Suppressor macrophage treated with lipopolysaccharide for 1 hour (primary cell): ENCODE measurements at places on chromosomes 7 and 10.
A peak's percentile ranks its signal among the peaks of the same experiment; 100 is the strongest.

DNA sequence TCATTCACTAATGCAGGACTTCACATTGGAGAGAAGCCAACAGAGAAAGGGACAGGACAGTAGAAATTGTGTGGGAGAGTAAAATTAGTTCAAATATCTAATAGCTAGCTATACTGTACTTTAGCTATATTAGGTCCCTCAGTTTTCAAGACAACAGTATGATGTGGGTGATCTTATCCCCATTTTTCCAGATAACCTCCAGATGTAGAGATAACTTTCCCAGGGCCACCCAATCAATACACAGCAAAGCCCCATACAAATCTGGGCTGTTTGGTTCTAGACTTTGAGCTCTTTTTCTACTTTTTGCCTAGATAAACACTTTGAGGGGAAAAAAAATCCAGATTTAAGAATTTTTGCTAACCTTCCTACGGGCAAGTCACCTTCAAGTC lies 482 bp upstream of the CLDN12 start:
- no peak for DNase-seq

- no peak for DNase-seq
Measured at GRCh38 chr7:158816271-158816670, 13.0 kb downstream of the ESYT2 start.

DNA sequence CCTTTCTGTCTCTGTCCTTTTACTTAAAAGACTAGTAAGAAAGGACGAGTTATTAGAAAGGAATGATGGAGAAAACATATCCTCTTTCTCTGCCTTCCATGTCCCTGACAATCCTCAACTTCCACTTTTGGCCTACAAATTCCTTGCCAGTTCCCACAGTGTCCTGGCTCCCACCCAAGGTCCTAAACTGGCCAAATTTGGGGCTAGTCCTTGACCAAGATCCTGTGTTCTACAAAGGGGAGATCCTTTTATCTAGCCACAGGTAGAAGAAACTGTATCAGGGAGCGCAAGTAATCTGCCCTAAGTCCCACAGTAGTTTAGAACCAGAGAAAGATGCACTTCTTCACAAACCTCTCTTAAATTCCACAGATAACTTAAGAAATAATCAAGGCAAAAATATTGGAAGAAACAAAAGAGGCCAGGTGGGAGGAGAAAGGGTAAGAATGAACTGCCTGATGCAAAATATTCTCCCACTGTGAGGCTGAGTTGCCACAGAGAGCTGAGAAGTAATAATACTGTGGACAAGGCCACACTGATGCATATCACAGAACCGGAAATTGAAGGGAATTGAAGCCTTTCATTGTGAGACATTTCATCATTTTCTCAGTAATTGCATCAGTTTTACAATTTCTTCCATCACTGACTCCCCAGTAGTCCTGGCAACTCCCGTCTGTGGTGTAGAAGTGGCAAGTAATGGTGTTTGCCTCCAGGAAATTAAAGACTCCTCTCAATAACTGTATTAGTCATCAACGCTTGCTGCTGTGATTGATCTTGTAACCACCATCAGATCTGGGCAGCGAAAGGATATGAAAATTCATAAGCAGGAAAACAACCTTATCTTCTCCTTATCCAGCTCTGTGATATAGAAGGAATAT lies 47.2 kb downstream of the DNAJC12 start:
- DNase-seq: peak; percentile 61

- no peak for DNase-seq
Measured at GRCh38 chr7:88200789-88201188, 19.0 kb downstream of the SRI start.

GRCh38 chr7:27113991-27114769 lies 11.7 kb upstream of the HOXA2 start:
- no peak for DNase-seq

DNA sequence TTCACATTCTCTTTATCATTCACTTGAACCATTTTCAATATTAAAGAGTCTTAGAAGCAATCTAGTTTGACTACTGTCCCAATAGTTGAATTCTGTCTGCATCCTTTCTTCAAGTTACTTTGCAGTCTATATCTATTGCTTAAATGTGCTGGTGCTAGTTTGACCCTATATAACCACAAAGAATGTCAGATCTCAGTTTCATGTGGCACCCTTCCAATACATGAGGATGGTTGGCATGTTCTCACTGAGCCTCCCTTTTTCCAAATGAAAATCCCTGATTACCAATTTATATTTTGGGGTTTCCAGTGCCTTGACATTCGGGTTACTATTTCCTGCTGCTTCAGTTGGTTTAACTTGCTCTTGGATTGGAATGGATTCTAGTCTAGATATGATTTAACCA lies 292.7 kb downstream of the EXOC4 start:
- no peak for DNase-seq

DNA sequence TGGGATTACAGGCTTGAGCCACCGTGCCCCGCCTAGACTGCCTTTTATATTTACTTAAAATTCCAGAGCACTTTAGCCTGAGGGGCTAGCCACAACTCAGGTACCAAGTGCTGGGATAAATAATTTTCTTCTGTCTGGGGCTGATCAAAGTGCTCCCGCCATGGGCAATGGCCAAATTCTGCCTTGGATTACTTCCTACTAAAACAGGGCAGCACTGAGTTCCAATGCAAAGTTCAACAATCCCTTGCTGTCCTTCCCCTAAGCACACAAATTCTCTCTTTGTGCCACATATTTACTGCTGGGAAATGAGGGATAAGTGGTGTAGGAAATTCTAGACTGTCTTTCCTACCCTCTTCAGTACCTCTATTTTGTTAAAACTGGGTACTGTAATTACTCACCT lies 34.4 kb upstream of the ZNF92 start:
- DNase-seq: no peak

- DNase-seq: no peak
Measured at GRCh38 chr10:42878821-42879195, 96.2 kb downstream of the BMS1 start.

DNA sequence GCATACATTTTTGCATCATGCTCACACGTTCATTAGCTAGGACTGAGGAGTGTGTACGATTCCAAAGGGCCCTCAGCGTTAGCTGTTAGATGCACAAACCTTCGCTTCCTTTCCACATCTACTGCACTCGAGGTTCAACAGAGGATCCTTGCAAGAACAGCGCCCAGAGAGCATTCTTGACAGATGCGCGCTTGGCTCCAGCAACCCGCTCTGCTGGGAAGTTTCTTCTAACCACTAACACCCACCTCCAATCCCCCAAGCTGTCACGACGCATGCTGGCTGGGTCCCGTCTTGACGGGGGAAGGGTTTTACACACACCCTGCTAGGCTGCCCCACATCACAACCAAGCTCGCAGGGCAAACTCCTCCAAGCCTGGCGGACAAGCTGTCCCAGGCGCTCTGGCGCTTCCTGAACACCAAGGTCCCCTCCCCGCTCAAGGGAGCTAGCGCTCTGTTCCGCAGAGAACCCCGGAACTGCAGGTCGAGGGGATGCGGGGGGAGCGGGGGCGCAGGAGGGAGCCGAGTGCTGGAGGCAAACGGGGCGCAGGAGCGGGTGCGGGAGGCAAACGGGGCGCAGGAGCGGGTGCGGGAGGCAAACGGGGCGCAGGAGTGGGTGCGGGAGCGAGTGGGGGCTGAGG lies 653 bp upstream of the ADRB1 start:
- peak; percentile 44 for DNase-seq

- DNase-seq: no peak
Measured at GRCh38 chr10:113889911-113890310, 35.5 kb downstream of the NHLRC2 start.

DNA sequence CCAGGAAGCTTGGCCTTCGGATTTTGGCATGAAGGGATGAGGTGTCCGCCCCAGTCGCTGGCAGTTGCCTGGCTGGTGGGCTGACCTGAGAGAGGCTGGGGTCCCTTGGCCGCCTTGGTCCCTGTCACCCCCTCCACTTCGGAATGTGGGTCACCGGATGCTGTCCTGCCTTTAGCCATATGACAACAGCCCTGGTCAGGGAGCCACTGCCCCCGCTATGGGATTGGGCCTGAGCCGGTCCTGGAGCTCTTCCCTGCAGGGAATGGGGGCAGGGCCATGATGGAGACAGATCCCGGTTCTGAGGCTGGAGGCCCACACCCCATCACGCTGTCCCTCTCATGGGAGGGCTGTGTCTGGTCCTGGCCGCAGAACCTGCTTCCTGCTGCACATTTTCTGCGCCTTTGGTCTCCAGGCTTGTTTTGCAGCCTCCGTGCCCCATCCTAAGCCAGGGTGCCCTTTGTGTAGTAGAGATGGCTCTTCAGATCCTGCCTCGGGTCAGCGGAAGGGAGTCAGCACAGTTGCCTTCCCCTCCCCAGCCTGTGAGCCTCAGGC lies 22.6 kb downstream of the PFKFB3 start:
- DNase-seq: peak; percentile 42

DNA sequence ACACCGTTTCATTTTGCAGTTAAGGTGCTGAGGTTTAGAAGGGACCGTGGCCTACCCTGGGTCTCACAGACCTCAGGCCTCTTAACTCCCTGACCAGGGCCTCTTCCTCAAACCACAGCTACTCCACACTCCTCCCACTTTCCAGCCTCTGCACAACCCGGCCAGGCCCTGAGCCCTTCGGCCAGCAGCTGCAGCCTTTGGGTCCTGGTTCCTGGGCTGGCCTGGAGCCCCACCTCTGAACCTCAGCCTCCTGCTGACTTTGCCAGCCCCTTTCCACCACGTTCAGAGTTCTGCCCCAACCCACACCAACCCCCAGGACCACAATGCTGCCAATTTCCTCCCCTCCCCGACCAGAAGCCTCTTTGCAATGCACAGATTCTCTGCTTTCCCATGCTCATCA lies 84.1 kb downstream of the VOPP1 start:
- no peak for DNase-seq

DNA sequence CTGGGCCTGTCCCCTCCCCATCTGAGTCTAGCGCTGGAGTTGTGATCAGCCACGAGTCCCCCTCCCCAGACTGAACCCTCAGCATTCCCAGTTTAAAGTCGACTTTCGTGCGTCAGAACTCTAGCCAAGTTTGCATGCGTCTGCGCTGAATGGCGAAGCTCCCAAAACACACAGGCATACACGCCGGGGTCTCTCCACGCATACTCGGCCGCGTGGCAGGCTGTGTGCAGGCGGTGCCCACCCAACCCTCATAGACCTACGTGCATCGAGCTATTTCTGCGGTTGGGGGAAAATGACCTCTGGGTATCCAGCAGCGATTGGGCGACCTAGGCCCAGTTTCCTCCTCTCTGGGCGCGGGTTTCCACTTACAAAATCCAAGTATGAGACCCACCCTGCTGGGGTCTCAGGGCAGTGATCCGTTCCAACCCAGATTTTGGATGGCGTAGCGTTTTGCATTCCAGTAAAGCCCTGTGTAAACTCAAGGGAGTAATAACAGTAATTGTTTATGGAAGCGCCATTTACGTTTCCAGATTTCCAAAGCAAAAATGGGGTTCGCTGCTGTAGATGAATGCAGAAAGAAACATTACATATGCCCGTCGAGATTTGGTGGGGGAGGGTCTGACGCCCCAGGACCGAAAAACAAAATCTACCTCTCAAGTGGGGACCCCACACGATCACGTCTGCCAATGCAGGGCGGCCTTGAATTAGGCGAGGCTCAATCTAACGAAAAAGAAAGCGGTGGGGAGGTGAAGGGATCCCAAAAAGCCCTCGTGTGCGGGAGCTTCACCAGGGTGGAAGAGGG lies 2.0 kb upstream of the HMX3 start:
- no peak for DNase-seq

- DNase-seq: peak; percentile 1
Measured at GRCh38 chr7:4461531-4461930, 220.6 kb upstream of the FOXK1 start.

GRCh38 chr7:33706771-33707200 lies 198.6 kb upstream of the BMPER start:
- no peak for DNase-seq

GRCh38 chr7:78993341-78993740 lies 460.1 kb downstream of the MAGI2 start:
- DNase-seq: no peak

DNA sequence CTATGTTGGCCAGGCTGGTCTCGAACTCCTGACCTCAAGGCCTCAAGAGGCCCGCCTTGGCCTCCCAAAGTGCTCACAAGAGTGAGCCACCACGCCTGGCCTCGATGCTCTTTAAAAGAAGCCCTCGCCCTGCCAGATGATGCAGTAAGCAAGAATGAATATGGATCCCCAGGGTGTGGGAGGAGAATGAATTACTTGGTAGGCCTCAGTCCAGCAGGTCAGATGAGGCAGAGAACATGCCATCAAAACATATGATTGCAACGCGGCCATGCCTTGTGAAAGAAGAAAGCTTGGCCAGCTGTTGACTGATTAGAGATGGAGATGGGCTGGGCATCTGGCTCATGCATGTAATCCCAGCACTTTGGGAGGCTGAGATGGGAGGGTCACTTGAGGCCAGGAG lies 68.7 kb downstream of the CAMK1D start:
- DNase-seq: no peak

DNA sequence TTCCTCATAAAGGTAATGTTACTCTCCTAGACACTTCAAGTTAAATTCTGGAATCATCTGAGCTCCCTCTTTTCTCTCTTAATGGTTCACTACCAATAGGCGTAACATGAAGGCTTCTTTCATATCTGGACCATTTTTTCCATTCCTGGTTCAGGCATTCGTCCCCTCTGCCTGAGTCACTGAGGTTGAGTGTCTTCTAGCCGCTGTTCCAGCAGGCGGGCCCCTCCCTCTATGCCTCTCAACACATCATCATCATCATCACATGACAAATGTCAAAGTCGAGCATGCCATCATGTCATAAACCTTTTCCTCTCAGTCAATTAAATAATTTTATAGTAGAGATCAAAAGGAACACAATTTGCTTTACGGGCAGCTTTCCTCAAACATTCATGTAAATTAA lies 168.9 kb upstream of the ASAH2 start:
- peak; percentile 56 for DNase-seq

DNA sequence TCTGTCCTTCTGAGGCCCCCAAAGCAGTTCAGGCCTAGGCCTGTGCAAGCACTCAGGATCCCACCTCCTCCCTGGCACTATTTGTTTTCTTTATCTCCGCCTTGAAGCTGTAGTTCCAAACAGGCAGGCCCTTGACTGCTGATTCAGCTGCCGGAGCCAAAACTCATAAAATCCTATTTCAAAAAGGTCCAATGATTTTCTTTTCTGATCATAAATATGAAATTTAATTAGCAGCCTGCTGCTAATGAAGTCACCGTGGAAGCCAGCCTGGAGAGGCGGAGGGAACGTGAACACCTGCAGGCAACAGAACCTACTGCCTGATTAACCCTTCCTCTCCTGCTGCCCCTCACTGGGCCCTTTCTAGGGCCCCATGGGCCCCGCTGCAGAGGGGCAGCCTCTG lies 60.1 kb downstream of the CARD11 start:
- no peak for DNase-seq

DNA sequence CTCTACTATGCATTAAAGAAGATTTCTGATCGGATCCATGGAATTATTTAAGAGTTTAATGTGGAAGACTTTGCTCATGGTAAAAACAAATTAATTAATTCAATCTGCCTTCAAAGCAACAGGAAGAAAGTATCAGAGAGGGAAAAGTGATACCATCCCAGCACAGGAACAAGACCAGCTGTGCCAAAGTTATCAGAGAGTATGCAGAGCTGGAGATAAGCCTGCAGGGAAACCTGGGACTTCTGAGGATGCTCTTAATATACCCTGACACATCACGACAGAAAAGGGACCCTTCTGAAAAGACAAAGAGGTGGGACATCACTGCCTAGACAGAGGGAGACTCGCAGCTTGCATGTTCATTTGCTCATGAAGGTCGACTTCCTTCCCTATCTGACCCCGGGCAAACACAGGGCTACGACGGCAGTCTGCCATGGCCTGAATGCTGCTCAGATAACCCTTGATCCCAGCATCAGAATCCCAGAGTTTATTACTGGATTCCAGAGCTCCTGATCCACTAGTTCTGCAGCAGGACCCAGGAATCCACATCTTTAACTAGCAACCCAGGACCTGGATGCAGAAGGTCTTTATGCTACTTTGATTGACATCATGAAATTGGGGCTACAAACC lies 29.5 kb downstream of the FAM171A1 start:
- DNase-seq: no peak

GRCh38 chr10:63651864-63652263 lies 130.7 kb downstream of the REEP3 start:
- no peak for DNase-seq
